ENCODE measurements at places on chromosomes 6 and 20. TPM values are rescaled to one million over a fixed set of nuclear protein-coding genes. Genes with fewer than 3 reads are reported as not detected.

The SNAP25 gene
- 6.9 TPM for total RNA-seq

The NKAPL gene
- not detected for total RNA-seq

The ATP6V1G2 gene
- total RNA-seq: 5.6 TPM

The ZNF831 gene
- 8.2 TPM for total RNA-seq

The CDH22 gene
- not detected for total RNA-seq

The CTCFL gene
- total RNA-seq: not detected

The HNF4A gene
- not detected for total RNA-seq

Measured in activated T-cell treated with anti-CD3 and anti-CD28 coated beads, Interleukin-2, amount 50 U/mL, for 72 hours (primary cell).